ENCODE measurements at places on chromosomes 12 and 14. TPM values are rescaled to one million over a fixed set of nuclear protein-coding genes. Genes with fewer than 3 reads are reported as not detected.

GRCh38 chr12:89928467-89928866 is 219.8 kb upstream of the ATP2B1 start:
- H3K27me3 ChIP-seq = no peaks in the 10 kb centered on the region
- no peak overlapping the region for H3K27ac ChIP-seq
- H3K4me3 ChIP-seq = no peak overlapping the region
- H3K4me1 ChIP-seq = peaks cover 11% of the 10 kb centered on the region
- no peak for DNase-seq
- H3K36me3 ChIP-seq = no peaks in the 10 kb centered on the region

GRCh38 chr12:56645201-56645716 is 525 bp downstream of the ATP5F1B start:
- no peak for DNase-seq
- H3K27me3 ChIP-seq = no peaks in the 10 kb centered on the region
- peaks cover 33% of the 10 kb centered on the region for H3K36me3 ChIP-seq
- peak overlapping the region; percentile 96 for H3K27ac ChIP-seq
- H3K4me3 ChIP-seq = peak overlapping the region; percentile 99
- peaks cover 27% of the 10 kb centered on the region for H3K4me1 ChIP-seq

DNA sequence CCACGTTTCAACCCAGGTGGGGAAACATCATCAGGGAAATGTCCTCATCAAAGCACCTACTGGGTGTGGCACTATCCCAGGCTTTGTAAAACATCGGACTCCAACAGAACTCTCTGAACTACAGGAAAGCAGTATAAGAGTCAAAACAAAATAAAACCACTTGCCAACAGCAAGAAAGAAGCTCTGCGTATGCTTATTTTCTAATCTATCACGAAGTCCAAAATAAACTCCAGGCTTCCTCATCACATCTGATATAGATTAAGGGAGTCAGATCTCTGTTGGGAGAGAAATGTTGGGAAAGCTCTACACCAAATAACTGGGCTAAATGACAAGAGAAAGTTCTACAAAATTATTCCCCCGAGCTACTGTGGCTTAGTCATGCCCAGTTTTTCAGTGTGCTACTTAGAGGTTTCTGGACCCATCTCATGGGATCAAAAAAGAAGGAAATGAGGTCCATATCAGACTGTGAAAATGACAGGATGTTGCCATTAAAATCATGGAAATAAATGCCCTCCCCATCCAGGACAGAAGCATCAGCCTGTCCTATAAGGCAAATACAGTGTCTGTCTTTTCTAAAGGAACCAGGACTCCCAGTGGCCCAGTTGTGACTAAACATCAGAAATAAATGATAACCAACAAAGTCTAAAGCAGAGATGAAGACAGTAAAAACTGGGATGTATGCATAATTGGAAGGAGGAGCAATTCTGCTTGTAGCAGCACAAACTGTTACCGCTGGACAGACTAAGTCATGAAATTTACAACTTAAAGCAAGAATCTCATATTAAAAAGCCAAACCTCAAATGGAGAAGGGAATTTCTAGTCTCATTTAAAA is 149.5 kb downstream of the STXBP6 start:
- H3K36me3 ChIP-seq = no peaks in the 10 kb centered on the region
- peak overlapping the region; percentile 88 for H3K27ac ChIP-seq
- DNase-seq = no peak
- H3K4me1 ChIP-seq = peaks cover 58% of the 10 kb centered on the region

- DNase-seq = no peak
- H3K27ac ChIP-seq = no peak overlapping the region
- peak overlapping the region; percentile 62 for H3K4me3 ChIP-seq
- H3K4me1 ChIP-seq = peaks cover 17% of the 10 kb centered on the region
- peaks cover 75% of the 10 kb centered on the region for H3K27me3 ChIP-seq
These were observed 18.7 kb downstream of the FOXG1 start for GRCh38 chr14:28785096-28785952.

DNA sequence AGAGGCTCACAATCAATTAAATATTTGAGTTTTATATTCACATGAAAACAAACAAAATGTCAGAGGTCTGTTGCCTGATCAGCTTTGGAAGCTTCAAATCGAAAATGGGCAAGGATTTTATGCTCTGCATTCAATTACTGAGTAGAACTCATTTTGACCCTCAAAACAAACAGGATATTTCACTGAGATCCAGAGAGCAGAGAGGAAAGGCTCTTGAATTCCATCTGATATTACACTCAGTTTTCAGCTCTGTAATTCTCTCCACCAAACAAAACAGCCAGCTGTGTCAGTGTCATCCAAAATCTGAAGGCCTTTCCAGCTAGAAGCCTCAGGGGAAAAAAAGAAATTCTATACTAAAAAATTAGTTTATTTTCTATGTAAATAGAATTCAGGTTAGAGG is 128.6 kb upstream of the FLRT2 start:
- H3K4me3 ChIP-seq = no peak overlapping the region
- H3K4me1 ChIP-seq = peaks cover 49% of the 10 kb centered on the region
- DNase-seq = no peak
- peak overlapping the region; percentile 62 for H3K27ac ChIP-seq
- H3K36me3 ChIP-seq = no peaks in the 10 kb centered on the region

The KRT86 gene
- 0.24 TPM for total RNA-seq

GRCh38 chr12:109835827-109836226 is 2.6 kb upstream of the TRPV4 start:
- H3K4me3 ChIP-seq = no peak overlapping the region
- DNase-seq = no peak
- H3K36me3 ChIP-seq = no peaks in the 10 kb centered on the region
- peaks cover 10% of the 10 kb centered on the region for H3K4me1 ChIP-seq
- peaks cover 4% of the 10 kb centered on the region for H3K27me3 ChIP-seq
- H3K27ac ChIP-seq = no peak overlapping the region

DNA sequence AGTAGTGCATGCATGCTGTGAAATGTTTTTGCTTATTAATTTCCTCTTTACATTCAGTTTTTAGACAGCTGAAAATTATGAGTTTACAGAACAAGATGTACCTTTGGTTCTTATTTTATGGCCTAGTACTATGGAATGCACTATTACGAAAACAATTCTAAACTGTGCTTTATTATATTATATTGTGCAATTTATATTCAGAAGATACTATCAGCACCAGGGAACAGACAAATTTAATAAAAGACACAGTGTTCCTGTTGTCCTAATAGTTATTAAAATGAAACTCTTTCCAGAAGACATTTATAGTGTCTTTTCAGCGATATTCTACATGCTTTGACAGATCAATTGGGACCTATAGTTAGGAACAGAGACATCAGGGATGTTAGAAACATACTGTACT is 427.3 kb downstream of the BTG1 start:
- H3K4me1 ChIP-seq = no peaks in the 10 kb centered on the region
- H3K27ac ChIP-seq = no peak overlapping the region
- no peaks in the 10 kb centered on the region for H3K36me3 ChIP-seq

- peaks cover 3% of the 10 kb centered on the region for H3K27me3 ChIP-seq
- H3K4me1 ChIP-seq = peaks cover 5% of the 10 kb centered on the region
- no peaks in the 10 kb centered on the region for H3K36me3 ChIP-seq
- no peak overlapping the region for H3K27ac ChIP-seq
- DNase-seq = no peak
These were observed 1.0 kb downstream of the SERPINA5 start for GRCh38 chr14:94582199-94582750.

DNA sequence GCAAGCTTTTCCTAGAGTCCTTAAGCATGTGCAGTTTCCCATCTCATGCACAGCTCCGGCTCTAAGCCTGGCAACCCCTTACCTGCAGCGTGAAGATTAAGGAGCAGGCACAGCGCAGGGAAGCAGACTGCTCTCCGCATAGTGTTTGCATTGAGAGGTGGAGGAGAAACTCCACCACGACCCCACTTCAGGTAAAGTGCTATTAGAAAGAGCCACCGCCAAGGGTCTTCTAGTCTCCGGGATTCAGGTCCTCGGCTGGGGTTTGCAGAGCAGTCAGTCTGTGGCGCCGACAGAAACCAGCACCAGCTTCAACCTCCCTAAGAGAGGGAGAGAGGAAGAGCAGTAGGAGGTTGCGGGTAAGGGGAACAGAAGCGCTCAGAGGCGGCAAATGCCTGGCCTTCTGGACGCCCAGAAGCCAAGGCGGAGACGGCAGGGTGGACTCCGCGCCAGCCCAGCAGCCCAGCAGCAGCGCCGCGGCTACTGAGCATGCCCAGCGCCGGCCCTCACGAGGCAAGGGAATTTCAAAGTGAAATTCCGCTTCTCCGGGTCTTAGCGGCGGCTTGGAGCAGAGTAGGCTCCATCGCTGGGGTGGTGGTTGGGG is at the start of gene PTPRR:
TSS of gene PTPRR (minus strand) at position 488 of the 601 bp plus-strand sequence. CDS start at position 140, 348 bp downstream.
- H3K27me3 ChIP-seq = peaks cover 34% of the 10 kb centered on the region
- H3K4me1 ChIP-seq = peaks cover 3% of the 10 kb centered on the region
- H3K4me3 ChIP-seq = peak within 1 kb of the TSS; percentile 55
- no peak for DNase-seq
- no peaks in the 10 kb centered on the region for H3K36me3 ChIP-seq
- H3K27ac ChIP-seq = no peak within 1 kb of the TSS

DNA sequence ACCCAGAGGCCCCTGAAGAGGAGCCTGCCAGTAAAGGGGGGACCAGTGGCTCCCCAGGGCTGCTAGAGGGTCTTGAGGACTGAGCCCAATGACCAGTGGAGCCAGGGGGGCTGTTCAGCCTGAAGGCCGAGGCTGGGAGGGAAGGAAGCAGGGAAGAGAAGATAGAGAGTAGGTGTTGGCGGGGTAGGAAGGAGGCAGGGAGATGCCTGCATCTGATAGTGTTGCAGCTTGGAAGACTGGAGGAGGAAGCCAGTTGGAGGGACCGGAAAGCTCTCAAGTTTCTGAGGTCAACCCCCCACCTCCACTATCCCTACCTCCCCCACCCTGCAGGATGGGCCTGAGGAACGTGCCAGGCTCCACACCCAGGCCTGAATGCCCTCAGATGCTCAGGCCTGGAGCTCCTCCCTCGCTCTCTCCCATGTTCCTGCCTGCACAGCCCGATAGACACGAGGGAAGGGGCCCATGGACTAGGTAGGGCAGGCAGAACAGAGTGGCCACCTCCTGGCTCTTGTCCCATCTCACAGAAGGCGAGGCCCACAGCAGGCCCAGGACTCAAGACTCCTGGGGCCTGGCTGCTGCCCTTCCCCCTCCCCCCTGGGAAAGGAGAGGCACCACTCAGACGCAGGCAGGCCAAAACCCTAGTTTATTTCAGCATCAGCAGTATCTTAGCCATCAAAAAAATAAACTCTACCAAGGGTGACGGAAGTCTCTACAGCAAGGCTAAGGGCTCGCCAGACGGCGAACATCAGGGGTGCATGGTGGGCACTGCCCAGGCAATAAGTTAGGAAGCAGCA is 3.4 kb downstream of the CKB start:
- H3K4me1 ChIP-seq = peaks cover 25% of the 10 kb centered on the region
- no peaks in the 10 kb centered on the region for H3K36me3 ChIP-seq
- no peak for DNase-seq
- peaks cover 4% of the 10 kb centered on the region for H3K27me3 ChIP-seq
- peak overlapping the region; percentile 54 for H3K27ac ChIP-seq
- H3K4me3 ChIP-seq = no peak overlapping the region

GRCh38 chr12:105485921-105486320 is 155.4 kb downstream of the C12orf75 start:
- no peak overlapping the region for H3K27ac ChIP-seq
- H3K27me3 ChIP-seq = no peaks in the 10 kb centered on the region
- peaks cover 14% of the 10 kb centered on the region for H3K4me1 ChIP-seq
- DNase-seq = peak; percentile 4

The PPP1R36 gene
- 1.3 TPM for total RNA-seq

The SNRPF gene
- 18.1 TPM for total RNA-seq

The KRT74 gene
- not detected for total RNA-seq
